Mucosa of gallbladder (tissue), 1 donor: ENCODE measurements at places on chromosomes 5 and 9. TPM values are rescaled to one million over a fixed set of nuclear protein-coding genes. Genes with fewer than 3 reads are reported as not detected.

The ZBED3 gene
- total RNA-seq, result 16.6 TPM

- no peak for DNase-seq
Measured at GRCh38 chr5:171840711-171841522, 55.3 kb downstream of the SMIM23 start.

DNA sequence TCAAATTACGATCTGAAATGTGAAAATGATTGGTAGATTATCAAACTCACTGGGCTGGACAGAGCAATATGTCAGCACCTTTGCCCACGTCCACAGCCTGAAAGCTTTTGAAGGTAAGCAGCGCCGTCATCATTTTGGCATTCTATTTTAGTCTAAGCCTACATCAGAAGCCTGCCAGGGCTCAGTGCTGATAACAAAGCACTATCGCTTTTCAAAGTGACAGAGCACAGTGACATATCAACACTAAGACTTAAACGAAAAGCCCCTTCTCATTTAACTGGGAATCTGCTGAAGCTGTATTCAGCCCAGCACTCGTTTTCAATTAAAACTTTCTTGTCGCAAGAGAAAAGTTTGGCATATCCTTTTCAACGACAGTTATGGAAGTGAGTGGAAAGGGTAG, 1076.3 kb downstream of the PTPRD start:
- no peak for DNase-seq

GRCh38 chr9:137787381-137787780, 90.2 kb upstream of the CACNA1B start:
- no peak for DNase-seq

The F12 gene
- 15.3 TPM for total RNA-seq

GRCh38 chr9:98087420-98088354, 31.2 kb downstream of the NANS start:
- DNase-seq, result peak; percentile 38

DNA sequence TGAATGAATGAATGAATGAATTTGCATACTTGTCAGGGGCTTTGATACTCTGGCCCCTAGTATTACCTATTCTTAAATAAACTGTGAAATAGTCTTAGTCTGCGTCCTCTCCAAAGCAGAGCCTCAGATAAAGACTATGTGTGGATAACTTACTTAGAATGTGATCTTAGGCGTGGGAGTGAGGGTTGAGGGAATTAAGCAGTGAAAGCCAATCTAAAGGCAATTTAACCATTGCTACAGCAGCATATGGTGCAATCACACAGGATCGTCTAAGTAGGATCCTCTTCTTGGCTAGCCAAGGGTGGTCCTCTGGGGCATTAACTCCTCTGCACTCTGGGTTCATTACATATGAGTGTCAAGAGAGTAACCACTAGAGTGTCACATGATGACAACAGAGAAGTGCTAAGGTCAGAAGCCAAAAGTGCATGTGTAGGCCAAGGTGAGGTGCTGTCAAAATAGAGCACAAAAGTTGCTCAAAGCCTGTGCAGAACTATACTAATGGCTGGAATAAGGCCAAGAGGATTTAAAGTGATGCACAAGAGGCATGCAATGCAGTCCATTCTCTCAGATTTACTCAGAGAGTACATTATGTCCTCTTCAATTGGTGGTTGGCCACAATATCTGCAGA, 274.4 kb upstream of the SEMA6A start:
- no peak for DNase-seq

- DNase-seq, result no peak
Measured at GRCh38 chr9:128128836-128129590, 1.5 kb upstream of the PTGES2 start.

- DNase-seq, result no peak
Measured at GRCh38 chr5:156685481-156685880, 164.6 kb upstream of the PPP1R2B start.

DNA sequence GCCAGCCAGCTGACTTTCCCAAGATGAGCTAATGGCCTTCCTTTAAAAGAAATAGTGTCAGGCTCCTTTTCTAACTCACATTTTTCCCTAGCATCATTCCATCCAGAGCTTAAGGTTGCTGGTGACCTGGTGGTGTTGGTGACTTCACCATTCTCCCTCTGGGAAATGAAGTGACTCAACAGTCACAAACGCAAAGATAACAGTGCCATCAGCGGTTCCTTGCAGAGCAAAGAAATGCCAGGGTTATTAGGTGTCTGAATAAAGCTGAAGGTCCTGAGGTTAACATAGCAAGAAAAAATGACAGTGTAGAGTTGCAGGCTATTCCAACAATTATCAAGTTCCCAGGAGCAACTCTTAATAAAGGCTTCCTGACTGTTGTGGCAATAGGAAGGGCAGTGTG, 111.8 kb upstream of the SLC44A1 start:
- DNase-seq, result no peak

- DNase-seq, result no peak
Measured at GRCh38 chr9:122463828-122464632, 13.7 kb downstream of the OR1J1 start.

The ZNF462 gene
- total RNA-seq, result 37.1 TPM

The S100Z gene
- total RNA-seq, result 0.95 TPM

The PLAA gene
- 23.6 TPM for total RNA-seq

DNA sequence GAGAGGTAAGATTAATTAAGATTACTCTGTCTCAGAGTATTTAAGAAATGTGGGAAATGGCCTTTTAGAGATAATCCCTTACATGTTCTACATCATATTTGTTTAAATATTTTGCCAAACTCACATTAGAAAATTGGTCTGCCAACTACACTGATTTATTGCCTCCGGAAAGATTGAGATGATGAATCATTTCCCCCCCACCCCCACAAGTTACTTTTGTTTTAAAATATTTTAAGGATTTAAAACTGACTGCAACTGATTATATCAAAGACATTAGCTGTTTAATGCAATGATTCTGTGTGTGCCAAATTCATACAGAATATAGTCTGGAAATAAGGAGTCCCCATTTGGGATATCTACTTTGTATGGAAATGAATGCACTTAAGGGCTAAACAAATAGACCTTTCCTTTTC, 674.4 kb downstream of the PRR16 start:
- no peak for DNase-seq

DNA sequence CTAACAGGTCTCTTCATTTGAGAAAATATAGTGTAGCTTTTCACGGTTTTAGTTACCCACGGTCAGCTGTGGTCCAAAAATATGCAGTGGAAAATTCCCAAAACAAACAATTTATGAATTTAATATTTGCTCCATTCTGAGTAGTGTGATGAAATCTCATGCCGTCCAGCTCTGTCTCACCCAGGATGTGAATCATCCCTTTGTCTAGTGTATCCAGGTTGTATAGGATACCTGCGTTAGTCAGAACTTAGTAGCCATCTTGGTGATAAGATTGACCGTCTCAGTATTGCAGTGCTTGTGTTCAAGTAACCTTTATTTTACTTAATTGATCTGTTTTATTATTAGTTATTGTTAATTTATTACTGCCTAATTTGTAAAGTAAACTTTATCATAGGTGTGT, 41.1 kb downstream of the NDUFS4 start:
- no peak for DNase-seq

The CHSY3 gene
- 3.1 TPM for total RNA-seq

DNA sequence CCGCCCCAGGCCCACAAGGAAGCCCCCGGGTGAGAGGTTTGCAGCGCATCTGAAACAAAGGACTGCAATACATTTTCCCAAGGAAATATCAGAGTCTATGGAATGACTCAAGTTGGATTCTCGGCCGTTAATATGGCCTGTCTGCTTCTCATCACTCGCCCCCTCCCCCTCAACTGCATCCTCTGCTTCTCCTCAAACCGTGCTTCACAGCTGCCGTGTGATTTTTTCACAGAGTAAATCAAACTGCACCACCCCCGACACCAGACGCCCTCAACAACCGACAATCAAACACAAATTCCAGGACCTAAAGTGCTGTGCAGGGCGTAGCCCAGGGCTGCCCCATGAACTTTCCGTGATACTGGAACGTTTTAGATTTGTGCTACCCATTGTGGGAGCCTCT, 176.9 kb downstream of the ROR2 start:
- DNase-seq, result peak; percentile 6

DNA sequence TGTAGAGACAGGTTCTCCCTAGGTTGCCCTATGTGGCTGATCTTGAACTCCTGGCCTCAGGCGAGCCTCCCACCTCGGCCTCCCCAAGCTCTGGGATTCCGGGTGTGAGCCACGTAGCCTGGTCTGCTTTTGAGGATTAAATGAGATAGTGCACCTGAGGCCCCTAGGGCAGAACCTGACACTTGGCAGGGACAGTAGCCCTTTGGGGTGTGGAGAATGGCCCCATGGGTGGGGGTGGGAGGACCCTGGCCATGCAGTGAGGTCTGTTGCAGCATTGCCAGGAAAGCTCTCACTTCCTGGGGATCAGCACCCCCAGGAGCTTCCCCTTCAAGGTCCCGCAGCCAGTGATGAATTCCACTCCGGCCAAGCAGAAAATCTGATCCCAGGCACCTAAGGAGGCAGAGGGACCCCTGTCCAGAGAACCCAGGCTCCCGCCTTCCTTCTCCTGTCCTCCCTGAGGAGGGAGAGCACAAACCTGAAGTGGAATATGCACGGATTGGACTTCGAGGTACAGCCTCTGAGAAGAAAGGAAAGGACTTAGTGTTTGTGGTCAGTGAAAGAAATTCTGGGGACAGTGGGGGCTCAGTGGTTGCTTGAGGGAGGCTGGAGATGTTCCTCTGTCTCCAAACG, 73.9 kb upstream of the UNC5A start:
- DNase-seq, result no peak

GRCh38 chr5:83471405-83472212, at the start of gene VCAN:
VCAN (plus strand) TSS chr5:83471744; CDS start chr5:83483519, 11,775 bp downstream.
- DNase-seq, result peak; percentile 45

GRCh38 chr5:45697201-45697600, 1.0 kb upstream of the HCN1 start:
- DNase-seq, result no peak

DNA sequence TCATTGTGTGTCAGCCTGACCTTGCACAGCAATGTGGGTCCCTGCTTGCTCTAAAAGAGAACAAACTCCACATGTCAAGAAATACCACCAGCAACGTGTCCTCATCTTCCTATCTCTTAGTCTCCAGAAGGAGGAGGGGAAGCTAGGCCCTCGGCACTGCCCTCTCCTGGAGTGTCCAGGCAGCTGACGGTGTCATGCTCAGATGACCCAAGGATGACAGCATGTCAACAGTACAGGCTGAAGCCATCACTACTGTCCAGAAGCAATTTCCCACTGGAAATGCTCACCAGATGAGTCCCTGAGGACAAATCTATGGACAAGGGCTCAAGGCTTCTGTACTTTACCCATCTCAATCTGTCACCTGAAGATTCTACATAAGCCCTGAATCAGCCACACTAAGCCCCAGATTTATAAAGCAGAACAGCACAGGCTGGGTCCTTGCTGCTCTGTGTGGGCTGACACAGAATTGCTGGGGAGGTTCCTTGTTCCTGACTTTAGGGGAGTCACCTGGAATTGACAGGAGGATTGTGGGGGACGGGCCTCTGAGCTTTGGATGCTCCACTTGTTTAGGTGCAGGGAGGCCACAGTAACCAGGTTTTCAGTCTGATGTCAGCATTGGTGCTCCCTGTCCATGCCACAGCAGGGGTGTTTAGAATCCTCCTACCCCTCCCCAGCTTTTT, 210.2 kb downstream of the DAB2IP start:
- DNase-seq, result peak; percentile 27

The SNCB gene
- 0.14 TPM for total RNA-seq

DNA sequence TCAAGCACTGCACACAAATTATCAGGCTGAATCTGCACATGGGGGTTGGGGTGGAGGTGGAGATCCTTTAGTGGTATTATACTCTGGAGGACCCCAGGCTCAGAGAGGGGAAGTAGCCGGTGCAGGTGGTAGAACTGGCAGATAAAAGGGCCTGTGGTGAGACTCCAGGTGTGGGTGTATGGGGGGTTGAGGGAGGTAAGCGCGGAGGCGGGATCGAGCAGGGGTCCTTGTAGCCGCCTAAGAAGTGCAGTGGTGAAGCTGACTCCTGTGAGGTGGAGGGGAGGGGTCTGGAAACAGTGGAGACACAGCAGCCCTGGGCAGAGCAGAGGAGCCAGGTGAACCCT, 841 bp downstream of the ACSL6 start:
- DNase-seq, result no peak

GRCh38 chr9:36147441-36148175, 11.1 kb downstream of the GLIPR2 start:
- DNase-seq, result no peak

- peak; percentile 65 for DNase-seq
Measured at GRCh38 chr9:114806526-114806900, 674 bp upstream of the TNFSF15 start.

The TLX3 gene
- not detected for total RNA-seq

DNA sequence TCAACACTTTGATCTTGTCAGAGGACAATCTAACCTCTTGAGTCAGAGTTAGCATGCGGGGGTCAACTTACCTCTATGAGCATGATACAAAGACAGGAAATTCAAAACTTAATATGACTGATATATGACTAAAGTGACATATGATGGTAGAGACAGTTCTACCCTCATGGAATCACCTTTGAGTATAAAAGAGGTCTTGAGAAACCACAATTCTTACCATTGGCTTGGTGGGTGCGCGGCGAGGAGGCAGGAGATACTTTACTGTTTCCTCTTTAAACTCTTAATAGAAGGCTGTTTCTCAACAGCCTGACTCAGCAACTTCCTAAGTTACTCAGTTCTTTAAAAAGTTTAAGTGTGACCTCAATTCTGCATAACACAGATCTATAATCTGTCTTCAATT, 372.8 kb downstream of the KIAA0825 start:
- no peak for DNase-seq

GRCh38 chr9:2657427-2657826, 35.8 kb downstream of the VLDLR start:
- no peak for DNase-seq

DNA sequence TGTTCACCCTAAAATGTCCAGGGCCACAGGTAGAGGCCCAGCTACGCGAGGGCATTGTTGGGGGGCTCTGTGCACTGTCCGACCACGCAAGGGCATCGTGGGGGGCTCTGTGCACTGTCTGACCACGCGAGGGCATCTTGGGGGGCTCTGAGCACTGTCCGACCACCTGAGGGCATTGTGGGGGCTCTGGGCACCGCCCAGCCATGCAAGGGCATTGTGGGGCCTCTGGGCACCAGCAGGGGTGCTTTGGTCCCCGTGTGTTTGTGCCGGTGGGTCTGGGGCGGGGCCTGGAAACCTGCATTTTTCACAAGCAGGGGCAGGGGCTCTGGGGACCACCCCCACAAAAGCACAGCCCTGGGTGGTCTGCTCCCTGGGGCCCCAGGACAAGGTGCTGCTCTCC, 41.5 kb upstream of the RXRA start:
- DNase-seq, result no peak

DNA sequence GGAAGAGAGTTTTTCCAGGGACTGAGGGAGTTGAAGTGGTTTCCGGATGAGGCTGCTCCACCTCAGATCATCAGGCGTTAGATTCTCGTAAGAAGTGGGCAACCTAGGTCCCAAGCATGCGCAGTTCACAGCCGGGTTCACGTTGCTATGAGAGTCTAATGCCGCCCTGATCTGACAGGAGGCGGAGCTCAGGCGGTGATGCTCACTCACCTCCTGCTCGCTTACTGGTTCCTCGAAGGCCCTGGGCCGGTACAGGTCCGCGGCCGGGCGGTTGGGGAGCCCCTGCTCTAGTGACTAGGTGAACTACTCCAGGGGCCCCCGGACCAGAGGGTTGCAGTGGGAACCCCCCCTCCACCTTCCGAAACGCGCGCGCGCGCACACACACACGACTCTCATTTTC, 997 bp upstream of the RNF130 start:
- DNase-seq, result no peak

The NR6A1 gene
- total RNA-seq, result 3.2 TPM

GRCh38 chr5:66757219-66757833, 161.1 kb downstream of the MAST4 start:
- peak; percentile 48 for DNase-seq

- DNase-seq, result peak; percentile 27
Measured at GRCh38 chr5:75152860-75153259, 83.8 kb downstream of the ANKRD31 start.
